Kidney epithelial cell (primary cell): ENCODE measurements at places on chromosomes 2 and 18. TPM values are rescaled to one million over a fixed set of nuclear protein-coding genes. Genes with fewer than 3 reads are reported as not detected.

Gene PKDCC
- 6.6 and 8.5 TPM in 2 replicates for total RNA-seq

Gene CNTNAP5
- not detected in 2 replicates for total RNA-seq

Gene HOXD12
- not detected in 2 replicates for total RNA-seq

Gene AQP12A
- total RNA-seq = not detected in 2 replicates

Gene CYTIP
- 0.04 and 0.34 TPM in 2 replicates for total RNA-seq

Gene SH3YL1
- total RNA-seq = 41.4 and 50.2 TPM in 2 replicates

Gene OSBPL6
- 3.6 and 3.8 TPM in 2 replicates for total RNA-seq

Gene SCYGR4
- not detected in 2 replicates for total RNA-seq

Gene ZBTB7C
- 0.82 and 1.1 TPM in 2 replicates for total RNA-seq

Gene CLEC4F
- total RNA-seq = not detected in 2 replicates

Gene COLEC12
- total RNA-seq = 1.2 and 1.8 TPM in 2 replicates

Gene SLC5A7
- not detected in 2 replicates for total RNA-seq

Gene EPB41L3
- total RNA-seq = 37.4 and 43.0 TPM in 2 replicates

Gene C2orf80
- total RNA-seq = not detected in 2 replicates

Gene GYPC
- total RNA-seq = 127 and 137 TPM in 2 replicates

Gene ASPRV1
- total RNA-seq = 0.07 and 0.08 TPM in 2 replicates

Gene HOXD4
- total RNA-seq = 5.4 and 13.8 TPM in 2 replicates

Gene KLHL29
- 11.6 and 12.4 TPM in 2 replicates for total RNA-seq

Gene KCNG2
- not detected in 2 replicates for total RNA-seq

Gene CAPN14
- 0.58 and 1.4 TPM in 2 replicates for total RNA-seq

Gene STAT4
- total RNA-seq = 0.46 and 1.1 TPM in 2 replicates

Gene NIF3L1
- total RNA-seq = 19.7 and 31.4 TPM in 2 replicates

Gene REG1B
- not detected in 2 replicates for total RNA-seq

Gene KANSL1L
- total RNA-seq = 11.2 and 11.5 TPM in 2 replicates

Gene STARD6
- not detected in 2 replicates for total RNA-seq

Gene FKBP7
- total RNA-seq = 17.5 and 24.6 TPM in 2 replicates

Gene GPR35
- 0.62 and 1.3 TPM in 2 replicates for total RNA-seq

Gene LHCGR
- total RNA-seq = not detected in 2 replicates

Gene CPO
- not detected in 2 replicates for total RNA-seq

Gene FAM110C
- 10.4 and 11.7 TPM in 2 replicates for total RNA-seq

Gene SAG
- not detected in 2 replicates for total RNA-seq

Gene ACMSD
- total RNA-seq = not detected in 2 replicates

Gene SPDYA
- 0.34 TPM in 1 of 2 replicates, not detected in the other for total RNA-seq

Gene MYO3B
- 0.68 and 1.1 TPM in 2 replicates for total RNA-seq

Gene CXCR1
- not detected in 2 replicates for total RNA-seq

Gene SOCS6
- 24.5 and 26.0 TPM in 2 replicates for total RNA-seq

Gene SERPINB7
- 2.2 and 3.1 TPM in 2 replicates for total RNA-seq

Gene CYP1B1
- 2.5 and 8.1 TPM in 2 replicates for total RNA-seq

Gene ARHGAP25
- 0.08 TPM in 1 of 2 replicates, not detected in the other for total RNA-seq

Gene GGCX
- total RNA-seq = 25.7 and 37.0 TPM in 2 replicates

Gene MAPK4
- 3.1 and 6.0 TPM in 2 replicates for total RNA-seq

Gene QPCT
- total RNA-seq = 35.4 and 43.2 TPM in 2 replicates

Gene NT5C1B
- not detected in 2 replicates for total RNA-seq

Gene CFC1
- not detected in 2 replicates for total RNA-seq

Gene STEAP3
- 38.8 and 45.7 TPM in 2 replicates for total RNA-seq

Gene FAM237A
- not detected in 2 replicates for total RNA-seq

Gene ID2
- 19.4 and 30.8 TPM in 2 replicates for total RNA-seq
